ENCODE measurements at places on chromosomes 4 and X.

DNA sequence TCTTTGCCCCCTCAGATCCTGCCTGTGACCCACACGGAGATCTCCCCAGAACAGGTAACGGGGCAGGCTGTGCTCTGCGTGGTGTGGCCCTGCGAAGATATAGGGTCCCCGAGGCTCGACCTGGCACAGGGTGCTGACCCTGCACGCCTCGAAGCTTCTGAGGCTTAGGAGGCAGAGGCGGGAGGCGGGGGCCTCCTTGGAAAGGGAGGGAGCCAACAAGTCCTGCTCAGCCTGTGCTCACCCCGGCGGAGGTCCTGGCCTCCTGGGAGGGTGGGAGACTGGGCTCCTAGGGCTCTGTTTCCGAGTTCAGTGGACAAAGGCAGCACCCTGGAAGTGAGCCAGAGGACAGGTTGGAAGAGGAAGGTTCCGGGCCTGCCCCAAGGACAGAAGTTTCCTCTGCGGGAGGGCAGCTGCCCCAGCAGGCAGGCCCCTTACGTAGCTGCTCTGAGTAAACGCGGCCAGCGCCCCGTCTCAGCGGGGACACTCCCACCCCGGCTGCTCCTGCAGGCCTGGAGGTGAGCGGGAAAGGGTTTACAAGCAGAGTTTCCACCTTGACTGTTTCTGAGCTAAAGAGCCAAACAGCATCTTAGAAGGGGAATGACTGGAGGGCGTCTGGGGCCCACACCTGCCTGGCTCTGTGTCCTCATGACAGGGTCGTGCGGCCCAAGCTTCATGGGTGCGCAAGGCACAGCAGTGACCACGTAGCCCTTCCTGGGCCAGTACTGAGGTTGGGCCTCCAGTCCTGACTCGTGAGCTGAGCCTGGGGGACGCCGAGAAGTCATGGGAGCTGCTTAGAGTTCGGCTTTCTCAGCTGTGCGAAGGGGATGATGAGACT lies 16.1 kb downstream of the TMEM175 start:
- no peak for DNase-seq

DNA sequence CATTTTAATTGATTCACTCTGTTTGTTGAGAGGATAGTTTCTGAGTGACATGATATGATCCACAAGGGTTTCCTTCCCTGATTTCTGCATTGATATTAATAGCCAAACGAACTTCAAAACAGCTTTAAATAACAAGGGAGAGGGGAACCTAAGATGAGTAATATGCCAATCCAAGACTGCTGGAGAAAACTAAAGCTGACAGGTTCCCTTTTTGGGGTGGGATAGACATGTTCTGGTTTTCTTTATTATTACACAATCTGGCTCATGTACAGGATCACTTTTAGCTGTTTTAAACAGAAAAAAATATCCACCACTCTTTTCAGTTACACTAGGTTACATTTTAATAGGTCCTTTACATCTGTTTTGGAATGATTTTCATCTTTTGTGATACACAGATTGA lies 182.2 kb downstream of the AR start:
- DNase-seq: no peak

GRCh38 chrX:11540532-11541377 lies 125.0 kb downstream of the ARHGAP6 start:
- DNase-seq: no peak

DNA sequence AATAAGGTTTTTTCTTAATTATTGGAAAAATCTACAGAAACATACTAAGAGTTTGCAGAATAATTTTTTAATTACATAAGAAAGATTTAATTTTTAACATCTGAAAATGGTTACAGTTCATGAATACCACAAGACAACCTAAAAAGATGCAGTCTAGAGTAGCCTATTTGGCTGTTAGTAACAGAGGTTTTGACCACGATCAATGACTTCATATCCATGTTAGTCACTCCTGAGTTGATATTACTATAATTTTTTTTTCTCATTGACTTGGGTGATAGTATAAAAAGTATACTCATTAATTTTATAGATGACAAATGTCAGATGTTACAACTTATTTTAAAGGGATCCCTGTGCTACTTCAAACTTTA lies 272.5 kb downstream of the DCTD start:
- DNase-seq: no peak

DNA sequence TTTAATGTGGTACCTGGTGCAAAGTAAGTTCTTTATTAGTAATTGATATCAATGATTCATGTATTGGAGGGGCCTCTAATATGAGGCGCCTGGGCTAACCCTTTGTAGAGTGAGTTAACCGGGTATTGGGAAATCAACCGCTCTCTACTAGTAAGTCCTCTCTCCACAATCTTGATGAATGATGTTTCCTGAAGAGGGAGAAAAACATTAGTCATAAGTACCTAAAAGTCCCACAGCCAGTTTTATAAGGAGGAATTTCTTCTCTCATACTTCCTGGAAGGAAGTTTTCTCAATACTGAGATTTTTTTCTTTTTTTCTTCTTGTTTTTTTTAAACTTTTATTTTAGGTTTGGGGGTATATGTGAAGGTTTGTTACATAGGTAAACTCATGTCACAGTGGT lies 62.3 kb downstream of the AGTR2 start:
- DNase-seq: no peak

- no peak for DNase-seq
Observed at GRCh38 chrX:154313147-154313546, 17.6 kb downstream of the TKTL1 start.

DNA sequence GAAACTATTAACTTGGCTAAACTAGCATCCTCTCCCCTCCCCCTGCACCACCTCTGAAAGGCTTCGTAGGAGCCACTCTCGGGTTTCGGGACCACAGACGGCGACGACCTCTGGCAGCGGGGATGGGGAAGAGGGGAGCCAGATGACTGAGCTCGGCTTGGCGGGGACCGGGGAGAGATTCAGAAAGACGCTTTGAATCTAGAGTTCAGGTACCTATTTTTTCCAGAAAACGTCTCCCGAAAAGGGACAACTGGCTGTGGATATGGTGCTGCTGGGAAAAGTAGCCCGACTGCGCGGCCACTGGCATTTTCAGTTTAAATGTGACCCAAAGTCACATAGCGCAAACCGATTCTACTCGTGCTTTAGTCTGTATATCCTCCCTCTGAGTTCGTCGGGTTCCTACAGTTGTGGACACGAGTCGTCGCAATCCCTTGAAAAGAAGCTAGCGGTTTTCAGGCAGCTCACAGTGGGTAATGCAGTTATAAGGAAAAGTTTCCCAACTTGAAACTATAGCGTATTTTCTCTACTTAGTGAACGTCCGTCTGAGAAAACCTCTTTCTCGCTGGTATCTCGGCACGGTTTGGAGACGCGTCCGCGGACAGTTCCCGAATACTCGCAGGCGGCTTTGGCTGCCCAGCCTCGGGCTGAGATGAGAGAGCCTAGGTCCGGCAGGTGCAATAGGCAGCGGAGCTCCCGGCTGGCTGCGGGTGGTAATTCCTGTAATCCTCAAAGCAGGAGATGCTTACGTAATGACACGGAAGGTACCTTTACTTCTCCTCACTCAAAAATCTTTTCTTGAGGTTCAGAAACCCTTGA lies 1.3 kb downstream of the PARM1 start:
- peak; percentile 43 for DNase-seq

DNA sequence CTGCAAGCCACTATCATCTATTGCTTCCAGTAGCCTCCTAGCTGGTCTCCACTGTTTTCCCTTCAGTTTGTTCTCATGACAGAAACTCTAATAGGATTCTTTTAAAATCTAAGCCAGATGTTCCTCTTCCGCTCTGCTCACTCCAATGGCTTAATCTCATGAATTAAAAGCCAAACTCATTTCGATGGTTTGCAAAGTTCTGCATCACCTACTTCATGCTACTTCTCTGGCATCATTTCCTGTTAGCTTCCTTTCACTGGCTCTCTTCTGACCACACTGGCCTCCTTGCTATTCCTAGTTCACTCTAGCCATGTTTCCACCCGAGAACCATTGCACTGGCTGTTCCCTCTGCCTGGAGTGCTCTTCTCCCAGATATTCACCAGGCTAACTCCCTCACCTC lies 102.0 kb upstream of the LSM6 start:
- no peak for DNase-seq

DNA sequence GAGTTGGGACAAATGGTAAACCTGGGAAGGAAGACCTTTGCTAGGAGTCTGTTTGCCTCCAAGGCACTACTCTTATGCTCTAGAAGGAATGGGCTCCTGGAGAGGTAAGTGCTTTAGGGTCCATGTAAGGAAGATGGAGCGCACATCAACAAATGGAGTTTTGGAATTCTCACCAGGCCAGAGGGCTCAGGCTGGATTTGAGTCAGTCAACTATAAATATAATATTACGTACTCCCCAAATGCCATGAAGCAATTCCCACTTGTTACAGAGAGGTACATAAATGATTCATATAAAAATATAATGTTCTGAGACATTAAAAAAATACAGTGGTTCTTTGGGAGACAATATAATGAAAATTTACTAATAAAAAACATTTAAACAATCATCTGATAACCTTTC lies 1.6 kb upstream of the SLC9B1 start:
- no peak for DNase-seq

DNA sequence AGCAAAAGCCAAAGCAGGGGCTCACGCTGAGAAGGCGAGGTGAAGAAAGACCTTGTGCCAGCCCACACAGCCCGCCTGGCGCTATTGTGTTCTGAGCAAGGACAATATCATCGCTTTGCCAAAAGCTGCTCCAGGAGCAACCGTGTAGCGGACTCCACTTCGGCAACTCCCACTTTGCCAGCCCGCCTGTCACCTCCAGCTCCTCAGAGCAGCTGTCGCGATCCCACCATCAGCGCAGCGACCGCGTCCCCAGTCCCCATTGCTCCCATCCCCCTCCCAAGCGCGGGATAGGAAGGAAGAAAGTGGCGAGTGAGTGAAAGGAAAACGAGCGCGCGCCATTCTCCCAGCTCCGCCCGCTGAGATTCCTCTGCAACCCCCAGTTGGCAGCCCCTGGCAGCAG lies 759 bp downstream of the ZC4H2 start:
- no peak for DNase-seq

DNA sequence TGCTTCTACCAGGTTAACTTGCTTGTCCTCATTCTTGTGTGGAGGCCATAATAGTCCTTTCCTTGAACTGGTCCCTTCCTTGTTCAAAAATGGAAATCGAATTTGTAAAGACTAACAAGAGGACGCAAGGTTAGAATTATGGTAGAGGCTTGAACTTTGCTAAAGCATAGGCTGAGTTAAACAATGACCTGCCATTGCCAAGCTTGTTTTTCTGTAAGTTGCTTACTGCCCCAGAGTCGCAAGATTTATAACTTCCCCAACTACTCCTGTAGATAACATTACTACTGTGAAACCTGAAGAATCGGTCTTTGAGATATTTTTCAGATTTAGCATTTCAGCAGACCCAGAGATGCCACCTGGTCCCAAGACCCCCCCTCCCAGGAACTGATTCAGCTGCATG lies 45.3 kb downstream of the RAB33B start:
- DNase-seq: no peak

DNA sequence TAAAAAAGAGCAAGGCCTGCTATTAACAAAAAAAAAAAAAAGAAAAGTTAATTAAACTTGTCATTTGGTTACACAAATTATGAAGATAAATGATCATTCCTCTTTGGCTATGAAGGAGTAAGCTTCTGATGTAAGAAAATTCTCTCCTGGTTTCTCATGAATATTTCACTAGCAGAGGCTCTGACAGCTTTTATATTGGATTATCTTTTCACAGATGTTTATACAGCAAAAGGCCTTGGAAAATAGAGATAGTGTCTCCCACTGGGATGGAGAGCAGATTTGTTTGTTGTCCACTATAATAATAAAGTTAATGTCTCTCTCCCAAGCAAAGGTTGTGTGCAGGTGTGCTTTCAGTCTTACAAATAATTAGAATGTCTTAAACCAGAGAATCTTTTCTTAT lies 40.7 kb upstream of the PDGFC start:
- DNase-seq: no peak

DNA sequence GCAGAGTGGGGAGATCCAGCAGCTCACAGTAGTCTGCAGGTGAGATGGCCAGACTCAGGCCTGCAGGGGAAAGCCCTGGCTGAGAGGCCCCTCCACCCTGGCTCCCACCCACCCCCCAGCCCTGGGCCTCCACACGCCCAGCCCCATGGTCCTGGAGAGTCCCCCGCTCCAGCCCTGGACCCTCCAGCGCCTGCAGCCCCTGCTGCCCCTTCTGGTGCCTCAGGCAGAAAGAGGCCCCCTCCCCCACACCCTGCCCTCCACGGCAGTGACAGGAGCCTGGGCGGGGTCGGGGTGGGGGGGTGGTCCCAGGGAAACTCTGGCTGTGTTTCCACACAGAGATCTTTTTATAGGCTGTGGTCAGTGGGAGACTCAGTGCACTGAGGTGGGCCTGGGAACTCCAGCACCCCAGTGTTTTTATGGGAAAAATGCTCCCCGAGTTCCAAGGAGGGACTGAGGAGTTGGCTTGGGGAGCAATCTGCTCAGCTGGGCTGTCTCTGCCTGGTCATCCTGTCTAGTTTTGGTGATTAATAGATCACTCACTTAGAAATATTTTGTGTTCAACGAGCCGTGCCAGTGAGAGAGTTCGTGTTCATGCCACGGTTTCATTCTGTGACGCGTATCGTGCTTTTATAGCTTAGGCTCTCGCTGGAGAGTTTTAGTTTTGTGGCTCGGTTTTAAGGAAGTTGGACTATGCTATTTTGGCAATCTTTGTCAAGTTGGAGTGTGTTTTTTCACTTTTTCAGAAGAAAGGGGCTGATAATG lies 53.1 kb upstream of the HGFAC start:
- no peak for DNase-seq

DNA sequence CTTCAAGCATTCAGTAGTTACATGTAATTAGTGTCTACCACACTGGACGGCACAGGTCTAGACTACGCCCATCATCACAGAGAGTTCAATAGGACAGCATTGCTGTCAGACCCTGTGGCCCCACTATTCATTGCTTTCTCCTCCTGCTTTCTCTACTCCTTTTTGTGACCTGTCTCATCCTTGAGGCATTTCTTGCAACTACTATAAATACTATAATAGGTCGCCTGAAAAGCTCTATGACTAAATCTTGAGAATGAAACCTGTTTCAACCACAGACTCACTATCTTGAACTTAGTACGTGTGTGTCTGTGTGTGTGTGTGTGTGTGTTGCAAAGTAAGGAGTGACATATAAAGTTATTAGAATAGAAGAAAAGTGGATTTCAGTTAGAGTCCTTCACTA lies 252.9 kb upstream of the KLF3 start:
- no peak for DNase-seq

- no peak for DNase-seq
Observed at GRCh38 chrX:16603822-16604221, 46.1 kb upstream of the S100G start.

DNA sequence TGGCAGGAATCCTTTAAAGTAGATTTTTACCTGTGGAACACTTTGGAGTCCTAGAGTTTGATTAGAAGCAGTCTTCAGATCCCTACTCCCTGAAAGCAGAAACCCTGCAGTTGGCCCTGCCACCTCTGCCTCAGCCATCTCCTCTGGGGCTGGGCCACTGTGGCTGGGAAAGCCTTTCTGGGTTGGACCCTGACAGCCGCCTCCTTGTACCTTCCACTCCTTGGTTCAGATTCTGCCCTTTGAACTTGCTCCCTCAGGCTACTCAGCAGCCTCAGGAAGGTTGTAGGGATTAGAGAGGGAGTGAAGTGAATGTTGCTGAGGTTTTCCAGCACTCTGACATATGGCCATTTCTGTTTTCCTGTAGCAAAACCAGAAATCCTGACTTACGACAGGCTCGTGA lies 65.5 kb downstream of the KIT start:
- DNase-seq: no peak

All from NCI-H2029 (cell line).